ENCODE measurements at places on chromosomes 12 and 14.
A peak's percentile ranks its signal among the peaks of the same experiment; 100 is the strongest.

GRCh38 chr14:29536886-29537511 lies 390.6 kb downstream of the PRKD1 start:
- no peak for DNase-seq

- DNase-seq: no peak
Measured at GRCh38 chr12:85759091-85759490, 77.1 kb downstream of the RASSF9 start.

GRCh38 chr14:100592972-100593371 lies 5.8 kb upstream of the BEGAIN start:
- DNase-seq: no peak

DNA sequence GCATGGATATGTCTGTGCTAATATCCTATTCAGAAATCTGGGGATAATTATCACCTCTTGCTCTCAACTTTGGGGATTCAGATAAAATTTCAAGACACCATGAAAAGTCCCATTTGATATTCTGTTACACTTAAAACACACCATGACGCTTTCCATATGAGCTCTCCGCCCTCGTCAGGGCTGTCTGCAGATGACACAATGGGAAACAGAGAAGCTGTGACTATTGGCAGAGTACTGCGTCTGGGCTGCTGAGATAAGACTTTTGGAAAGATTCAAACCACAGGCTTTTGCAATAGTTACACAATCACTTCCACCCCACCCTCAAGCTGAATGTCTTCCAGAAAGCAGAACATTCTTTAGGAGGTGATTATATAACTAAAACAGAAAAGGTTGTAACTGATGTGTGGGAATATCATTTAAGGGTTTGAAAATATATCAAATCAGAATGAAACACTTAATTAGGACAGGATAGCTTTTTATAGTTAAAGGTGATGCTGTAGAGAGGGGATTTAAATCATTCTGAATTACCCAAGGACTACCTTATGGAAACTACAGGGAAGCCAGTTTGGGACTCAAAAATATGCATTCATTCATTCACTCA lies 75.3 kb upstream of the TMPO start:
- DNase-seq: no peak

- no peak for DNase-seq
Measured at GRCh38 chr12:27896419-27896990, 76.0 kb downstream of the PTHLH start.

GRCh38 chr14:32343926-32344430 lies 14.9 kb downstream of the AKAP6 start:
- no peak for DNase-seq

DNA sequence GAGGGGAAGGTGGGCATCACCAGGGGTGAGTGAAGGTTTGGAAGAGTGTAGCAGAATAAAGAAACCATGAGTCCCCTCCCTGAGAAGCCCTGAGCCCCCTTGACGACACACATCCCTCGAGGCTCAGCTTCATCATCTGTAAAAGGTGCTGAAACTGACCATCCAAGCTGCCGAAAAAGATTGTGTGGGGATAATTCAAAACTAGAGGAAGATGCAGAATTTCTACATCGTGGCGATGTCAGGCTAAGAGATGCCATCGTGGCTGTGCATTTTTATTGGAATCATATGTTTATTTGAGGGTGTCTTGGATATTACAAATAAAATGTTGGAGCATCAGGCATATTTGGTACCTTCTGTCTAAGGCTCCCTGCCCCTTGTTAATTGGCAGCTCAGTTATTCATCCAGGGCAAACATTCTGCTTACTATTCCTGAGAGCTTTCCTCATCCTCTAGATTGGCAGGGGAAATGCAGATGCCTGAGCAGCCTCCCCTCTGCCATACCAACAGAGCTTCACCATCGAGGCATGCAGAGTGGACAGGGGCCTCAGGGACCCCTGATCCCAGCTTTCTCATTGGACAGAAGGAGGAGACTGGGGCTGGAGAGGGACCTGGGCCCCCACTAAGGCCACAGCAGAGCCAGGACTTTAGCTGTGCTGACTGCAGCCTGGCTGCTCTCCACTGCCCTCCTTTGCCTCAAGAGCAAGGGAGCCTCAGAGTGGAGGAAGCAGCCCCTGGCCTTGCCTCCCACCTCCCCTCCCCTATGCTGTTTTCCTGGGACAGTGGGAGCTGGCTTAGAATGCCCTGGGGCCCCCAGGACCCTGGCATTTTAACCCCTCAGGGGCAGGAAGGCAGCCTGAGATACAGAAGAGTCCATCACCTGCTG lies 7.0 kb downstream of the SERPINA1 start:
- no peak for DNase-seq

DNA sequence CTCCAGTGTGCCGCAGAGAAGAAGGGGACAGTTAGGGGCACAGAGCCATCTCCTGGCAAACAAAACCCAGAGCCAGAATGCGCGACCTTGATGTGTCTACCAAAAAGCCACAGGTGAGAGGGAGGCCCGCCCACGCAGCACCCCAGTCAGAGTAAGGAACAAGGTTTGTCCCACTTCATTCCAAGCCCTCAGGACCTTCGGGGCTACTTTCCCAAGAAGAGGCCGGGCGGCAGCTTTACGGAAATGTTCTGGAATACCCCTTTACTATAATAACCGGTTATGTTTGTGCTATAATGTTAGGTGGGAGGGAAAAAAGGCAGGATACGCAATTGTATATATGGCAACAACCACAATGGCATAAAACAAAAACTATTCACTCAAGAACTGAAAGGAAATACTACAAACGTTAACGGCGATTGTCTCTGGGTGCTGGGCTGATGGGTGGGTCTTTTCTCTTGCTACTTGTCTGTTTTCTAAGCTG lies 12.3 kb downstream of the CCDC88C start:
- DNase-seq: no peak

- DNase-seq: peak; percentile 11
Measured at GRCh38 chr14:59274991-59275391, 86.5 kb downstream of the DAAM1 start.

GRCh38 chr14:50812856-50813543 lies 18.0 kb downstream of the NIN start:
- DNase-seq: no peak

DNA sequence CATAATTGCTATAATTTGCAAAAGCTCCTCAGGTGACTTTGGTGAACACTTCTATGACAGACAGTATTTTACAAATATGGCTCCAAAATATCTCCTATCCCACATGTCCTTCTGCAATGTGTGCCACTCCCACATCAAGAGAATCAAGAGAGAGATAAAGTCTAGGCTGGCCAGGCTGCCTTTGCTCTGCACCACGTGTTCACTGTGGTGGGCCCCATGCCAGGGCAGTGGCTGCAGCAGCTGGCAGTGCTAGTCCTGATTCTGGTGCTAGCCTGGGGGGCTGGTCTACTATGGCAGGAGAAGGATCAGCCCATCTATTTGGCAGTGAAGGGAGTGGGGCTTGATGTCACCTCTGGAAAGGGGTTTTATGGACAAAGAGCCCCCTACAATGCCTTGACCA lies 86.3 kb downstream of the DRAM1 start:
- DNase-seq: no peak

DNA sequence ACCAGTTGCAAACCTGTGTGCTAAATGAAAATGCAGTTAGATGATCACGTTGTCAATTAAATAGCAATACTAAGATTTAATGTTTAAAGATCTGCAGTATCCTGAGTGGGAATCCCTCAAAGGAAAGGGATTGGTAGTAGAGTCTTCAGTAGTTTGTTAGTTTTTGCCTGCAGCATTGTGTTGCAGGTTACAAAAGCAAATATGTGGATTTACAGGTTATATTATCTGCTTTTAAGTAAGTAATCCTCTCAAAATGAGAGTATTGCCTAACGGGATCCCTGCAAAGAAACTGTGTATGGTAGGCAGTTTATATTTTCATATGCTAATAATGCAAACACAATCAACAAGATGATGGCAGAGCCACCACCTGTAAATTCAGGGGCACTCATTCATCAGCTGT lies 72.2 kb upstream of the OSBPL8 start:
- DNase-seq: no peak

- DNase-seq: no peak
Measured at GRCh38 chr12:88562151-88562550, 18.1 kb downstream of the KITLG start.

- DNase-seq: no peak
Measured at GRCh38 chr14:52265253-52265652, 2.2 kb upstream of the PTGDR start.

DNA sequence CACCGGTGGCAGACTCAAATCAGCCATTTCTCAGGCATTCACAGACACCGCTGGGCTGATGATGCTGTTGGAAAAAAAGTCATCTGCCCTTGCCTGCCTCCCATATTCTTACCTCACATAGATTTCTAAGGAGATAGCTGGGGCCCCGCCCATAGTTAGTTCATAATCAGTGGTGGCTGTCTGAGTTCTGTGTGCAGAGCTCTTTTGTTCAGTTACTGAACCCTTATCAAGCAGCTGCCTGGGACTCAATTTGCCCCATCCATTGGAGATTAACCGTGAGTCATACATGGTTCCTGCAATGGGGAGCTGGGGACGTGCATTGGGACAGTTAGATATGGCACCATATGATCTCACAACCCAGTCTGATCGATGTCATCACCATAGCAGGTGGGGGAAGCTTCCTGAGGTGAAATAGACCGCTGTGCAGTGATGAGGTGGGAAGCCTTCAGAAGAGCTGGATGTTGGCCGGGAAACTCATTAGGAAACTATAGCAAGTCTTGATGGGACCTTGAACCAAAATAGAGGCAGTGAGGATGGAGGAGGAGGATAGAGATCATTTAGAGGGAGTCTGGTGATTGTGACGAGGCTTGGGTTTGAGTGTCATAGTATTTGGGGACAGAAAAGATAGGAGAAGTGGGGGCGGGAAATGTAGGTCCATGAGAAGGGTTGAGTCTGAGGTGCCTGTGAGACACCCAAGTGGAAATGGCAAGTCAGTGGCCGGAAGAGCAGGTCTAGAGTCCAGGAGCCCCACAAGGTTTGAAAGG lies 147.8 kb downstream of the GCH1 start:
- DNase-seq: no peak

DNA sequence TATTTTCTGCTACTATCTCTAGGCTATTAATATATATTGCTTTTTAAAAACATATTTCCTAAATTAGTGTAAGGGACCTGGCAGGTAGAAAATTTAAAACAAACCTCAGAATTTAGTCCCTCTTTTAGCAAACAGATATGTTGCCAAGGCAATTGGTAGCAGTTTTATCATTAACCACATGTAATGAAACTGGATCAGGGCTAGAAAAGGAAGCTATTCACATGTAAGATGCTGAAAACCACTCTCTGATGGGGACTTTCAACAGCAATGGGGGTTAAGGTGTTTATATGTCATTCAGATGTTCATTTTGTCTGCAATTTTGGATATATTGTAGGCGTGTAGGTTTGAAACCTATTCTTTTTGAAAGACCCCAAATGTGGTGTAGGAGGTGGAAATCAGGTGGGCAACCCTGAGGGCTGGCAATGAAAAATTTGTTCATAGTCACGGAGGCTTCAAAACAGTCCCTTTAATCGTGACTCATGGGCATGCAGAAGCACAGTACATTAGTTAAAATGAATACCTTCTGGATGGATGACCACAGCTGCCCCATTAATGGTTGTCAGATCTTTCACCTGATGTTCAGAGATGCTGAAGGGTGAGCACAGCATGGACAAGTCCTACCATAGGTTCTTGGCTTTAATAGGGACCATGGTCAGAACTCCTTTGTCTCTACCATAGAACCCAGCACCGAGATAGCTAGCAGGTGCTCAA lies 5.9 kb upstream of the PKP2 start:
- no peak for DNase-seq

GRCh38 chr12:113862590-113863454 lies 103.3 kb downstream of the RBM19 start:
- DNase-seq: peak; percentile 35

DNA sequence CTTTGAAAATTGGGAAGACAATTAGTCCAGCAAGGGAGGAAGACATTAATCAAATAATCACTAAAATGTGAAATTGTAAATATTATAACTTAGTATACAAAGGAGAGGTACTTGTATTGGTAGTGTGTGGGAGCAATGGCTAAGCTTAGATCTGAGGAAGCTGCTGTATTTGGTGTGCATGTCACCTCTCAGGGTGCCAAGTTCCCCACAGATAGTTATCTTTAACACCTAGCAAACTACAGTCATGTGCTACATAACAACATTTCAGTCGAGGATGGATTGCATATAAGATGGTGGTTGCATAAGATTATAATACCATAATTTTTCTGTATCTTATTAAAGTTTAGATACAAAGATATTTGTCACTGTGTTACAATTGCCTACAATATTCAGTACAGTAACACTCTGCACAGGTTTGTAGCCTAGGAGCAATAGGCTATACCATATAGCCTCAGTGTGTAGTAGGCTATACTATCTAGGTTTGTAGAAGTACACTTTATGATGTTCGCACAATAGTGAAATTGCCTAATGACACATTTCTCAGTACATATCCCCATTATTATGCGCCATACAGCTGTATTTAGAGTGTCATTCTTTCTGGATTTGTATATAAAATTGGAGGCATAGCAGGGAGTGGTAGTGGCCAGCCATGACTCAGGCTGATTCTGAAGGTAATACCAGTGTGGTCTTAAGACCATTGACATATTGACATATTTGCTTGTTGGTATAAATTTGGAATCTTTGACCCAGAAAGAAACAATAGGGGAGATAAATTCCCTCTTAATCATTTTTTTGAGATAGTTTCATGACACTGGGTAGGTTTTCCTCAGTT lies 55.8 kb downstream of the RAD51B start:
- DNase-seq: no peak

DNA sequence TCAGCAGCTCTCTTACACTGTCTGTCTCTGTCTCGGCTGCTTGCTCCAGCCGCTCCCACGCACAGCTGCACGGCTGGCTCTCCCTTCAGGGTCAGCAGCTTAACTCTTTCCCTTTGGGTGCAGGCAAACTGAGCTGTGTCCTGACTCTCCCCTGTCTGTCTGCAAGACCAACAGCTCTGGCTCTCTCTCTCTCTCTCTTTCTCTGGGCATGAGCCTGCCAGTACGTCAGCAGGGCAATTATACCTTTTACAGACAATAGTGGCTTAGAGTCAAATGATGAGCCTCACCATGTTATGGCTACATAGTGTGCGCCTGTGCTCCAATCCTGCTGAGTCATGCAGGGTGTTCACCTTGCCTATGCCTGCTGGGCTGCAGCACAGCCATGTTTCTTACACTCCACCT lies 120.5 kb upstream of the DDHD1 start:
- no peak for DNase-seq

DNA sequence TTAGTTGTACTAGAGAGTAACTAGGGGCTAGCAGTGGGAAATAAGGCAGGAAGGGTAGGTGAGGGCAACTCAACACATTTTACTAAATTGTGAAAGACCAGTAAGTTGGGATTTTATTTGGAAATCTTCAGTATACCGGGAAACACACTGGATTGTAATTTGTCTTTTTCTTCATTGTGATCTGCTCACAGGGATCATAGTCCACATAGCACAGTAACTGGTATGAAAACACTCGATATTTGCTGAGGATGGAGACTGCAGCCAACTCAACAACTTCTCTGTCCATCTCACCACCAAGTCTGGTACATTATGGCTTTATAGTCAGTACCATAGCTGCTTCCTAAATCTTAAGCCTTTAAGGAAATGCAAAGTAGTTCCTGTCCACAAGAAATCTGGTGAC lies 2.5 kb downstream of the SLIRP start:
- no peak for DNase-seq

GRCh38 chr14:44712024-44712815 lies 205.1 kb upstream of the FSCB start:
- DNase-seq: peak; percentile 43

GRCh38 chr12:69108037-69108436 lies 131.3 kb upstream of the CPSF6 start:
- no peak for DNase-seq

GRCh38 chr12:62214846-62215245 lies 45.4 kb upstream of the USP15 start:
- DNase-seq: no peak

- no peak for DNase-seq
Measured at GRCh38 chr12:28536088-28536487, 345.8 kb downstream of the CCDC91 start.

- DNase-seq: peak; percentile 58
Measured at GRCh38 chr12:109995686-109996482, at the start of gene GIT2. Gene GIT2 (minus strand): TSS chr12:109996368. CDS start chr12:109996224, 144 bp downstream.

Measured in NCI-H1436 treated with DMSO at 0.1 percent for 48 hours (cell line).